ENCODE measurements at places on chromosomes 12 and 14. TPM values are rescaled to one million over a fixed set of nuclear protein-coding genes. Genes with fewer than 3 reads are reported as not detected.

The REC8 gene
- total RNA-seq, result 4.5 TPM

The KCNJ8 gene
- 13.8 TPM for total RNA-seq

The P2RX2 gene
- total RNA-seq, result 0.45 TPM

The SMIM41 gene
- 0.67 TPM for total RNA-seq

GRCh38 chr14:52318062-52318461, 4.0 kb downstream of the PTGER2 start:
- no peaks in the 10 kb centered on the region for H3K36me3 ChIP-seq
- H3K27me3 ChIP-seq, result peaks cover 7% of the 10 kb centered on the region
- H3K4me3 ChIP-seq, result no peak overlapping the region
- no peak for DNase-seq
- peaks cover 9% of the 10 kb centered on the region for H3K4me1 ChIP-seq

DNA sequence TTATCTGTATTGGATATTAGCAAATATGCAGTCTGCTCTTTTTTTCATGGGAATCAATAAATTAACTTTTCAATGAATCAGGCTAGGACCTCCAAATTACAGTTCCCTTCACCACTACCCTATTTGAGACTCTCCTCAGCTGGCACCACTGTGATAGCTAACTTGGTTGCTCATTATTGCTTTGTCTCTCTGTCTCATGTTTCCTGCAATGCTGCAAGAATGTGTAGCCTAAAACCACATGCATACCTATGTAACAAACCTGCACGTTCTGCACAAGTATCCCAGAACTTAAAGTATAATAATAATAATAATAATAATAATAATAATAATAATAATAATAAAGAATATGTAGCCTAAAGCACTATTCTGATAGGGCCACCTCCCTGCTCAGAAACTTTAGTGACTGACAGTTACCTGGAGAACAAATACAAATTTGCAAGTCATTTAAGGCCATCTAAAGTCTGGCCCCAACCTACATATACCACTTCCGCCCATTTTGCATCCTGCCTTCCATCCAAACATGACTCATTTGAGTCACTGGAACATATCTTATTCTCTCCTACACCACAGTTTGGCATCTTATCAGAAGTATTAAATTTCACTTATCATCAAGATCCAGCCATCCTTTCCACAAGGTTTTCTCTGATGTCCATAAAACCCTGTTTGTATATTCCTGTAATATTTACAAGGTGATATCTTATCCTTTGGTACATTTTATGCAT, 215.1 kb downstream of the LRRK2 start:
- no peak overlapping the region for H3K27ac ChIP-seq
- H3K4me1 ChIP-seq, result no peaks in the 10 kb centered on the region
- DNase-seq, result no peak
- H3K27me3 ChIP-seq, result no peaks in the 10 kb centered on the region

- no peak overlapping the region for H3K4me3 ChIP-seq
- no peaks in the 10 kb centered on the region for H3K27me3 ChIP-seq
- no peaks in the 10 kb centered on the region for H3K4me1 ChIP-seq
- no peak overlapping the region for H3K27ac ChIP-seq
- no peaks in the 10 kb centered on the region for H3K36me3 ChIP-seq
These were observed 620.4 kb downstream of the SLC16A7 start for GRCh38 chr12:60216226-60216625.
